ENCODE measurements at places on chromosomes 3 and 15.

GRCh38 chr3:4751029-4751501 is 228.2 kb upstream of the BHLHE40 start:
- no peak for DNase-seq

- no peak for DNase-seq
These were observed 62.7 kb upstream of the RNU6-1 start for GRCh38 chr15:67902579-67903009.

DNA sequence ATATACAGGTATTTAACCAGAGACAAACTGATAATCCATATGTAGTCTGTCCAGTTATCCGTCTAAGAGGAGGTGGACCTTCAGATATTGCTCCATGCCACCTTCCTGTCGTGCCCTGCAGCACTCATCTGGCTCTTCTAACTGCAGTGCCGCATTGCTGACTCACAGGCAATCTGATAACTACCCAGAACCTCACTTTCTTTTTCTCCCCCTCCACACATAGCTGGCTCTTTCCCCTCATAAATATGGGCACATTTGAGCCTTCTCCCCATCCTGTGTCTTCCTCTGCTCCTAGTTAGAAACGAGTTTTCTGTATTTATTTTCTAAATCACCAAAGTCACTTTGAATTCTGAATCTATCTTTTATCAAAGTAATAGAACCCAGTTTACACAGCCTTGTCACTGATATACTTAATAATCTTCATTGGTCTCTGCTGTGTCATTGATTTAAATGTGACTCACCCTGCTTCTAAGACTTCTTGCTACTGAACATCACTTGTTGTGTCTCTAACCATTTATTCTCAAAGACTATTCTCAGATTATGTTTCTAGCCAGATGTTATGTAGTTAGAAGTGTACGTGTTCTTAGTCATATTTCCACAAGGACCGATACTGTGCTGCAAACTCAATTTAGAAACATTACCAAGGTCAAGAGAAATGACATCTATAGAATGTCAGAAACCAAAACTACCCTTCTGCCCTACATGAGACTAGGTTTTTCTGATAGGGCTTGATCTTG is 17.4 kb upstream of the KCNMB2 start:
- no peak for DNase-seq

DNA sequence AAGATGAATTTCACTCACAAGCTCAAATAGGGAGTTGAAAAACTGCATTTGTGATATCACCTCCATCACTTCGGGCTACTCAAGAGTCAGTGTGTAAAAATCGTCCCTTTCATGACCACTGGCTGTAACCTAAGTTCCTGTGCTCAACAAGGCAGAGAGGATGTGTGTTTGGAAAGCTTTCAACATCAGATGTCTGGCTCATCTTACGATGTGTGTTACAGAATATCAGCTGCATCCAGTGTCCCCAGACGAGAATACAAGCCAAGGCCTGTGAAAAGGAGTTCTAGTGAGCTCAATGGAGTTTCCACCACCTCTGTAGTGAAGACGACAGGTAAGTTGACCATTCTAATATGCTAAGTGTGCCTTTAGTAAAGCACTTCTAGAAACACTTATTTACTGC is 65.5 kb upstream of the ADAMTSL3 start:
- DNase-seq: no peak

DNA sequence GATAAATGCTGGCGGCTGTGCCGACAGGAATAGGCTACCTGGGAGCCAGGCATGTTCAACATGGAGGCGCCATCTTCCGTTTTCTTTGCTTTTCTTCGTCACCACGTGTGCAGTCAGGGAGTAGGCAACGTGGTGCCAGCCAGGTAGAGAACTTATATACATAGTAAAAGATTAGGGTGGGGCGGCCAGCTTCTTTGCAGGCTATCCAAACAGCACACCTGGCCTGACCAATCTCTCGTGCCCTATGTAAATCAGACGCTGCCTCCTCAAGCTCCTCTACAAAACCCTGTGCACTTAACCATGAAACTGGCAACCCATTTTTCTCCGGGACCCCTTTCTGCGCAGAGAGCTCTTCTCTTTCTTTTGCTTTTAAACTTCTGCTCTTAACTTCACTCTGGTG is 28.6 kb upstream of the OR5K4 start:
- DNase-seq: peak; percentile 21

DNA sequence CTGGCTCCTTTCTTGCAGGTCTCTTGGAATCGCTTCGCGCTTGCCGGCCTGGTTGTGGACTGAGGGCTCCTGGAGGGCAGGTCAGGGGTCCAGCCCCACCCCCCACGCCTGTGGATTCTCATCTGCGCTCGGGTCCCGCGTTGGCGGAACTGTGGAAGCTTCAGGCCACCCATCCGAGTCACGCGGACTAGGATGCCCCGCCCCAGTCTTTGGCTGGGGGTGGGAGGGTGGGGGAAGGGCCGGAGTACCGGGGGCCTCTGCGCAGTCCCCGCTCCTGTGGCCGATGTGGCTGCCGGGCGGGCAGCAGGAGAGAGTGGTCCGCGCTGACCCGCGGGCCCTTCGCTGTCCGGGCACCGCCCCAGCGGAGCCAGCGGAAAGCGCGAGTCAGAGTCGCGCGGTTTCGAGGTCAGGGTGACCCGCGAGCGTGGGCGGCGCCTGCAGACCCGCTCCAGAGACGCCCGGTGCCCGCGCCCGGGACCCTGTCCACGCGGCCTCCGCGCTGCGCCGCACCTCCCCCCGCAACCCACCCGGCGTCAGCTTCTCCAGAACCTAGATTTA is 114.2 kb downstream of the KLF13 start:
- DNase-seq: no peak

DNA sequence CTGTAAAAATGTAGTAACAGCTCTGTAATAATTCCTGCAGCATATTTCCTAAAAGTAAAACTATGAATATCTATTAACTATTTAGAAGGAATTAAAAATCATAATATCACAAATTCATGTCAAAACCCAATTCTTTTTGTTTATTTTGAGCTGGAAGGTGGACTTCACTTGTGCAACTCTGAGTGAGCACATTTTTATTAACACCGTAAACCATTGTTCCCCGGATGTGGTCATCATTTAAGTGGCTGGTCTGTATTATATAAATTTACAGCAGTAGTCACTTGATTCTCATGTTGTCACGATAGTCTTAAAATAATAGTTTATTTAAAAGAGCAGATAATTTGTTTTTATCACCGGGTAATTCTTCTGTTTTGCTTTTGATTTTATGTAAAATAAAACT is 43.0 kb upstream of the UTS2B start:
- DNase-seq: no peak

- no peak for DNase-seq
These were observed 19.9 kb upstream of the NFKBIZ start for GRCh38 chr3:101829437-101829830.

DNA sequence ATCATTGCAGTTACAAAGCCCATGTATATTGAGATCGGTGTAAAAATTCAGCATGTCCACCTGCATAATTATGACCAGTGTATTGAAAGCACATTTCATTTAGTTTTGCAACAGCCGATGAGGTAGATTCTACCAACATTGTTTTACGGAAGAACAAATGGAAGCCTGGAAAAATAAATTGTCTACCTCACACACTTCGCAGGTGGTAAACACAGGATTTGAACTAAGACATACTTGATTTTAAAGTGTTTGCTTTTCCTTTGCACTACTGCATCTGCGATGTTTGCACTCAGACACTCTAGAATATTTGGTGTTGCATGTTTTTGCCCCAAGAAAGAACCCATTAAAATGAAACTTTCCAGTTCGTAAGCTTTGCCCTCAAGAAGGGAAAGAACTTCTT is 148.4 kb downstream of the PGPEP1L start:
- no peak for DNase-seq

DNA sequence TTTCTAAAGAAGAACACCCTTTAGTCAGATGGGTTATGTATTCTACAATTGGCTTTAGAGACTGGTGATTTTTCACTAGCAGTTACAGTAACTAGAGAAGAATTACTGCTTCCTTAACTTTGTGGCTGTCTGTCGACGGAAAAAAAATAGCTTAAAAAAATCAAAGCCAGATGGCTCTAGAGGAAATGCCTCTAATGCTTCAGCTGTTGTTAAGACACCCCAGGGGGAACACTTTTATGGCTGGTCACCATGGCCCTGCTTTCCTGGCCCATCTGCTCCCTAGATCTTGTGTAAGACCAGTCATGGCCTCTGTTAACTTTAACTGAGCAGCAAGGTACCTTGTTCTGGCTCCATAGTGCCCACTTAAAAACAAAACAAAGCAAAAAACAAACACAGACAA is 198.6 kb upstream of the PLSCR5 start:
- no peak for DNase-seq

DNA sequence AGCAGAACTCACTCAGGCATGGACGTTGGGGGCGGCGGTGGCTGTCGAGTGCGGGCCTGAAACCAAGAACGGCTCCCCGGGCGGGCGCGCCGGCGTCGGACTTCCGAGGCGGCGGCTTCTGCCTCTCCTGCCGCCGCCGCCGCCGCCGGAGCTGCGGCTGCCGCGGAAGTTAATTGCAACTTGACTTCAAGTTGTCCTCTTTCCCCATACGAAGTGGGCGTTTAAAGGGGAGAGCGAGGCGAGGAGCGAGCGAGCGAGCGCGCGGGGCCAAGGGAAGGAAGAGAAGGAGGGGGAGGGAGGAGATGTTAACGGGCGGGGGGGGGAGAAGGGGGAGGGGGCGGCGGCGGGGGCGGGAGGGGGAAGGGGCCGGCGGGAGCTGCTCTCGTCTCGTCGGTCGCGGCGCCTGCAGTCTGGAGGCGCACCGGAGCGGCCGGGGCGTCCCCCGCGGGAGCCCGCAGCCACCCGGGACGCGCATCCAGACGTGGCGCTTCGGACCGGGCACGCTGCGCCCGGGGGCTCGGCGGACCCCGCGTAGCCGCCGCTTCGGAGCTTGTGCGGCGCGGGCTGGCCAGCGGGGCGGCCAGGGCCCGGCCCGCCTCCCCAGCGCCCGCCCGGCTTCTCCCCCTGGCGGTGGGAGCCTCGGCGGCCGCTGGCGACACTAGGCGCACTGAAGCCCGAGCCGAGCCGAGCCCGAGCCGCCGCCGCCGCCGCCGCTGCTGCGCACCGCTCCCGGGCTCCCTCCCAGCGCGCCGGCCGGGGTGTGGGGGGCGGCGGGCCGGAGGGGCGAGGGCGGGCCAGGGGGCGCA is 19.7 kb upstream of the SATB1 start:
- DNase-seq: peak; percentile 48

DNA sequence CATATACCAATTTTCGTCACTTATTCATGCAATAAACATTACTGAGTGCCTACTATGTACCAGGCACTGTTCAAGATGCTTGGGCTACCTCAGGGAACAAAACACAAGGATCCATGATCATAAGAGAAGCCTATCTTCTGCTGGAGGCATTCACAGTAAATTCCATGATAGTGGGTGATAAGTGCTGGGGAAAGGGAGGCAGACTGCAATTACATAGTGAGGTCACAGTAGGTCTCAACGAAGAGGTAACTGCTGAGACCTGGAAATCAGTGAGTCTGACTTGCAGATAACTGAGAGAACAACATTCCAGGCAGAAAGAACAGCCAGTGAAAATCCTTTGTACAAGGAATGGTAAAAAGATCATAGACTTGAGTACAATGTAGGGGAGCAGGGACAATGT is 33.6 kb downstream of the RAF1 start:
- no peak for DNase-seq

GRCh38 chr15:69513450-69513960 is 60.9 kb downstream of the RPLP1 start:
- DNase-seq: no peak

DNA sequence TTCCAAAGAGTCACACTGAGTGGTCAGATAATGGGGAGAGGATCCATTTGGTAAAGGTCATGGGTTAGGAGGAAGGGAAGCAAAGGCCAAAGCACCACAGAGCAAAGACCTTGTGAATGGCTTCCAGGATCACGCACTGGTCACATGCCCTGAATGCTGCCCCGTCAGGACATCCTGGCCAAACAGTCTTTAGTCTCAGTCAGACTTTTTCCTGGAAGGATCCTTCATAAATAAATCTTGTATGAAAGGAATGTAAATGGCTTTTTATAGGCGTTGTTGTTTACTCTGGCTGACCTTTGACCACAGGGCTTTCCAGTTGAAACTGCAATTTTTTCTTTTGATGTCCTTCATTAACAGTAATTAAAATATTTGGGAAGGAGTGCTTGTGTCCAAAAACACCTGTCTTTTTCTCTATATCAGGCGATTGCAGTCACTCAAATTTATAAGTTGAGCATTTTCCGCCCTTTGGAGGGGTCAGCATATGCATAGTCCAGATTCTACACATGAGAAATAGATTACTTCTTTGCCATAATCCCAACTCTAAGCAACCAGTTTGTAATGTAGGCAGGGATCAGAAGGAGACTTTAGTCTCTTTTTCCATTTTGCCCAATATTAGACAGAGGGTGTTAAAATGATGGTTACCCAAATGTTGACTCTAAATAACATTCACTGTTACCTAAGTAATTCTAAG is 48.4 kb downstream of the CHAC1 start:
- no peak for DNase-seq

- no peak for DNase-seq
These were observed 72.9 kb downstream of the IL12A start for GRCh38 chr3:160061525-160061924.

DNA sequence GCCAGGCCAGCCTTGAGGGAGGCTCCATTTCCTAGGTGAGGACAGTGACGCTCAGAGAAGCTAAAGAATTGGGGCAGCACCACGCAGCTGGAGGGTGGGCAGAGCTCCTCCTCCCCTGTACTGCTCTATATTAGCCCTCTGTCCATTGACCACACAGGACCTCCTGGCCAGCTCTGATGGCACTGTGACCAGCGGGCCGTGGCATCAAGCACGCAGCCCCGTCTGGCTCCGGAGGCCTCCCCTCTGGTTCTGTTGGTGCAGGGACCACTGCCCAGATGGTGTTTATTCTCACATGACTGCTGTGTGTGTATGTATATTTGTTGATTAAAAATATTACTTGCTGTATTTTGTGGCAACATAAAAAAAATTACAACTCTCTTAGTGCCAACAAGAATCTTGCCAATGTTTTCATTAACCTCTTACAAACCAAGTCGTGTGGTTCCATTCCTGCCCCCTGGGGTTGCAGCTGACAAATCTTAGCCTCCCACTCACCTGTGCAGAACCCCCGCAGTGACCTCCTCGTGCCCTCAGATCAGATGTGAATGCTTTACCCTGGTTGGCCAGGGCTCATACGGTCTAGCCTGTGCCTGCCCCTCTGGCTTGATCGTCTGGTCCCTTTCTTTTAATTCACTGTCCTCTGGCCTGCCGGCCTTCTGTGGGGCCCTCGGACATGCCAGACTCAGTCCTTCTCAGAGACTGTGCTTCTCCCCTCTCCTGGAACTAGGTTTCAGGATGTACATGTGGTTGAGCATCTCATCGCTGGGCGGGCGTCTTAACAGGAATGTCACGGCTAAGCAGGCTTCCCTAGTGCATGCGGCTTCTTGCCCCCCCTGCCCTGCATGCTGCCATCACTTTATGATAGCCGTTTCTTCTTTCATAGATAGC is 14.8 kb downstream of the CHCHD6 start:
- DNase-seq: no peak

GRCh38 chr15:56215769-56216168 is 27.9 kb downstream of the RFX7 start:
- DNase-seq: no peak
